Stimulated activated CD4-positive, alpha-beta T cell treated with anti-CD3 and anti-CD28 coated beads, Interleukin-1b, Interleukin-23, amount 100 ng/mL, for 4 hours (primary cell): ENCODE measurements at places on chromosomes 6 and 20.

GRCh38 chr6:86820750-86821149 lies 116.6 kb upstream of the HTR1E start:
- DNase-seq, result no peak

- DNase-seq, result no peak
Measured at GRCh38 chr6:80547827-80548226, 441.4 kb downstream of the BCKDHB start.

GRCh38 chr6:17884498-17885478 lies 102.6 kb downstream of the KIF13A start:
- DNase-seq, result no peak

DNA sequence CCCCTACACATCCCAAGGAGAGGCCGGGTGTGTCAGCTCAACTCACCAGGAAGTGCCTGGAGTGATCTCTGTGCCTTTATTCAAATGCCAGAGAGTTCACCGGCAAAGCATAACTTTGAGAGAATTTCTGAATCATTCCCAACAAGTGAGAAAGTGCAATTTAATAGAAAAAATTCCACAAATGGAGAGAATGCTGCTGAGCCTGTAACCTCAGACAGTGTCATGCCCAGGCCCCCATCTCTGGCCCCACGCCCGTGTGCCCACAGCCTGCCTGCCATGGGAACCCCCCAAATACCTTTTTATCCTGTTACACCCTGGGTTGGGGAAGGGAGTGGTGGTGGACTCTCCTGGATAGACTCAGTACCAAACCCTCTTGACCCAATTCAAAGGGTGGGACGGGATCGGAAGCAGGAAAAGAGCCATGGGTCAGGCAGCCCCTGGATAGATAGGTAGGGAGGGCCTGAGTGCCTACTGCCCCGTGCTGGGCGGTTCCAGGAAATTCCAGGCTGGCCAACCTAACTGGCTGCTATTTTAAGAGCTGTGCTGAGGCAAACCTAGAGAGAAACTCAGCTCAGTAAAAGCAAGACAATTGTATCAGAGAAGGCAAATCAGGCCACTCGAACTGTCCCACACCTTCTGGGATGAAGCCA lies 179.0 kb upstream of the FOXA2 start:
- DNase-seq, result no peak

- DNase-seq, result peak; percentile 89
Measured at GRCh38 chr6:96521644-96522464, at the start of gene UFL1. Gene UFL1, plus strand, starts transcription at chr6:96521806. Its CDS starts 68 bp downstream, at chr6:96521874.

DNA sequence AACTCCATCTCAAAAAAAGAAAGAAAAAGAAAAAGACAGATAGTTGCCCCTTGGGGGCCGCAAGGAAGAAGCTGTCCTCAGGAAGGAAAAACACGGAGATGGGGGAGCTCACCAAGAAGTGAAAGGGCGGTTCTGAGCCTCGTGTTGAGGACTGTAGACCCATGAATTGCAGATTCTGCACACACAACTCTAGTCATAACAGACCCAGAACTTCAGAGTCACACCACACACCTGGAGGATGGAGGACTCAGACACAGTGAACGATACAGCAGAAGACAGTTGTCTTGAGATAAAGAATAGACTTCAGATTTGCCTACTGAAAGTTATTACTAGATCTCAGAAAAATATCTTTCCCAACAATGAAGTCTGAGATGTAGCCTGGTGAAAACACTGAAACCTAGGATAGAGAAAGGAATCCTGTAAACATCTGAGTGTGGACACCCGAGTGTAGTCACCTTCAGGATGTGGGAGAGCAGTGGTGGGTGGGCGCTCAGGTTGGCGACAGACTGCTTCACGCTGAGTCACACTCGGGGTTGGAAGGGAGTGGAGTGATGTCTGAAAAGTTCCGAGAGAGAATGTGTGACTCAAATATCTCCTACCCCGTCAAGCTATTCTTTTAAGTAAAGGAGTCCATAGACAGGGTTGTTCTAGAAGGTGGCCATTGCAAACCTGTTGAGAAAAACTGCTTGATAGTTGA lies 88.1 kb downstream of the MAP3K4 start:
- DNase-seq, result peak; percentile 45

- DNase-seq, result no peak
Measured at GRCh38 chr6:138540468-138540867, 41.2 kb upstream of the NHSL1 start.

DNA sequence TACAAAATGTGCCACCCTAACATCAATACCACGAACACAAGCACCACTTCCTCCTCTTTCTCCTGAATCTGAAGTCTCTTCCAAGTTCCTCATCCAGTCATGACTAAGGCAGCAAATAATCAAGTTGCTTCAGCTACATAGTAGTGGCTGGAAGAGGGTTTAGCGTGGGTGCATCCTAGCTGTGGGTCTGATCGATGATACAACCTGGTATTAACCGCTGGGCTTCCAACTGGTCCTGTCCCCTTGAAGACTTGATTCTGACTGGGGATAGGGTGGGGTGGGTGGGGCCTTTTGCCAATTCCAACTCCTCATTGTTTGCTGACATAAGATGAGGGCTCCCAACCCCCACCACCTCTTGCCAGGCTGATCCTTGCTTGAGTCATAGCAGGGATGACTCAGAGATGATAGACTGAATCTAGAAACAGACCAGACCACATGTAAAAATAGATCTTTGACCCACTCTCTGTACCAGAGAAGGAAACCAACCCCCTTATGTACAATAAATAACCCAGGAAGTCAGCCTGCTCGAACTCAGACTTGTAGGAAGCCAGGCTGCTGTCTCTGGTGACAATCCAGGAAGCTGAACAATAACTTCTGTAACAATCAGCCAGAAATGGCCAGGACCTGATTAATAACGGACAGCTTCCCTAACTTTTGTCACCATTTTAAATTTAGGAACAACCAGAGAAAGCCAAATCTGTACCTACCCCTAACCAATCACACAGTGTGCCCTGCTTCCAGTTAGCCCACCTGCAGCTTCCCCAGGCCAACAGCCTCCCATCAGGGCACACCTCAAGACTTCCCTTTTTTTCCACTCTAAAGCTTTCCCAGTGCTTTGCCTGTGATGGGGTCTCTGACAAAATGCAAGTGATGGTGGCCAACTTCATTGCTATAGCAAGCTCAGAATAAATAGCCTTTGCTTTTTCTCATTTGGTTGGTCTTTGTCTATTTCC lies 68.9 kb upstream of the FAM184A start:
- DNase-seq, result no peak

DNA sequence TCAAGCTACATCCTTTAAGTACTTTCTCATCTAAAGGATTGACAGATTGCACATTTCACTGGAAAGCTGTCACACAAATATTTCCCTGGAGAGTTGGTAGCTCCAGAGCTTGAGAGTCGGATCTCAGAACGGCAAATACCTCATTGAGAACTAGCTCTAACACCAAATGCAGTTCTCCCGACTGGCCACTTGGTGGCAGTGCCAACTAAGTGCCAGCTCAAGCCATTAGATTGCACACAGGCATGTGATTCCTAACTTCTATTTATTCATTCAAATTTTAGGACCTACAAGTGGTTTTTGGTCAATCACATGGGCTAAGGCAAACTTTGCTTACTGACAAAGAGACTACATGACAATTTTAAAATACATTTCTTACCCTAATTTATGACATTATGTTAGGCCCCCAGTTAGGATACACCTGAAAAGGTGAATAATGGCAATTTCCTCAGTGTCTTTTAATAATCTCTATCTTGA lies 7.9 kb upstream of the MCHR2 start:
- peak; percentile 8 for DNase-seq

GRCh38 chr6:32639440-32640394 lies 2.5 kb downstream of the HLA-DQA1 start:
- DNase-seq, result no peak

GRCh38 chr20:11140359-11140758 lies 466.6 kb upstream of the JAG1 start:
- no peak for DNase-seq

DNA sequence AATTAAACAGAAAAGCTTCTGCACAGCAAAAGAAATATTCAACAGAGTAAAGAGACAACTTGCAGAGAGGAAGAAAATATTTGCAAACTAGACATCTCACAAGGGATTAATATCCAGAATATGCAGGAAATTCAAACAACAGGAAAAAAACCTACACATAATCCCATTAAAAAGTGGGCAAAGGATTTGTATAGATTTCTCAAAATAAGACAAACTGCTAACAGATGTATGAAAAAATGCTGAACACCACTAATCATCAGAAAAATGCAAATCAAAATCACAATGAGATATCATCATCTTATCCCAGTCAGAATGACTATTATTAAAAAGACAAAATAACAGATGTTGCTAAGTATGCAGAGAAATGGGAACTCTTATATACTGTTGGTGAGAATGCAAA lies 129.6 kb downstream of the SYNDIG1 start:
- DNase-seq, result no peak

DNA sequence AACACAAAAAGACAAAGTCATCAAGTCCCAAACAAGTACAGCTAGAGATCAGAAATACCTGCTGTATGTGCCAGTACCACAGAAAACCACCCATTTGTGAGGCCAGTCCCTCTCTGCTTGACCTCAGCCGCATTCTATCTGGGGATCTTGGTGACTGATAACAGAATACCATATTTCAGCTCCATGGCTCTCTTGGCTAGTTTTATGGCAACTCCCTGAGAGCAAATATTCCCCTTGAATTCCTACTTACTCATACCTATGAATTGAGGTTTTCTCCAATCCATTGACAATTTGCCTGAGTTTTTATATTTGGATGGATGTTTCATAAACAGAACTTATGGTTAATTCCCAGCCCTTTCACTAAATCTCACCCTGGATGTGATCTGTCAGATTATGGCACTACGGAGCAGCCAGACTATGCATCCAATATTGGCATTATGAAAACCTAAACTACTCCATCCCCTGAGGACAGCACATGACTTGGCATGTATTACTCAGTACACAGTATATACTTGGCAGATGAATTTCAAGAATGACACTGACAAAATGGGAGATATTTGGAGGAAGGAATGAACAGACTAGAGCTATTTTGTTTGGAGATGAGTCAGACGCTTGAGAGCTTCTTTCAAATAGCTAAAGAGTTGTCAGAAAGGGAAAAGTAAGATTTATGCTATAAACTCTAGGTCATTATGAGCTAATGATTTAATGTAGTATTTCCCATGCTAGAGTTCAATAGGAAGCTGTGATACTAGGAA lies 95.7 kb downstream of the PRDM1 start:
- no peak for DNase-seq

GRCh38 chr6:44545224-44545623 lies 157.7 kb downstream of the CDC5L start:
- DNase-seq, result no peak

DNA sequence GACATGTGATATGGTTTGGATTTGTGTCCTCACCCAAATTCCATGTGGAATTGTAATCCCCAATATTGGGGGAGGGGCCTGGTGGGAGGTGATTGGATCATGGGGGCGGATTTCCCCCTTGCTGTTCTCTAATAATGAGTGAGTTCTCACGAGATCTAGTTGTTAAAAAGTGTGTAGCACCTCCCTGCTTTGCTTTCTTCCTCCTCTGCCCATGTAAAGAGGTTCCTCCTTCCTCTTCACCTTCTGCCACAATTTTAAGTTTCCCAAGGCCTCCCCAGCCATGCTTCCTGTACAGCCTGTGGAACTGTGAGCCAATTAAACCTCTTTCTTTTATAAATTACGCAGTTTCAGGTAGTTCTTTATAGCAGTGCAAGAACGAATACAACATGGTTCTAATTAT lies 2.1 kb upstream of the ZNF451 start:
- no peak for DNase-seq

DNA sequence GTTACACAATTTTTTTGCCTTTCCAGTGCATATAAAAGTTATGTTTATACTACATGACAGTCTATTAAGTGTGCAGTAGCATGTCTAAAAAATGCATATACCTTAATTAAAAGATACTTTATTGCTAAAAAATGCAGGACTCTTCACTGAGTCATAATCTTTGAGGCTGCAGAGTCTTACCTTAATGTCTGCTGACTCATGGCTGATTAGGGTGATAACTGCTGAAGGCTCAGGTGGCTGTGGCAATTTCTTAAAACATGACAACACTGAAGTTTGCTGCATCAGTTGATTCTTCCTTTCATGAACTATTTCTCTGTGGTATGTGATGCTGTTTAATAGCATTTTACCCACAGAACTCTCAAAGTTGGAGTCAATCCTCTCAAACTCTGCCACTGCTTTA lies 19.1 kb downstream of the ZSCAN23 start:
- no peak for DNase-seq

GRCh38 chr20:50434653-50435396 lies 75.4 kb upstream of the PTPN1 start:
- no peak for DNase-seq

- no peak for DNase-seq
Measured at GRCh38 chr6:129141499-129141898, 258.6 kb downstream of the LAMA2 start.

- no peak for DNase-seq
Measured at GRCh38 chr20:21101453-21101931, 4.7 kb downstream of the LINC00237 start.

DNA sequence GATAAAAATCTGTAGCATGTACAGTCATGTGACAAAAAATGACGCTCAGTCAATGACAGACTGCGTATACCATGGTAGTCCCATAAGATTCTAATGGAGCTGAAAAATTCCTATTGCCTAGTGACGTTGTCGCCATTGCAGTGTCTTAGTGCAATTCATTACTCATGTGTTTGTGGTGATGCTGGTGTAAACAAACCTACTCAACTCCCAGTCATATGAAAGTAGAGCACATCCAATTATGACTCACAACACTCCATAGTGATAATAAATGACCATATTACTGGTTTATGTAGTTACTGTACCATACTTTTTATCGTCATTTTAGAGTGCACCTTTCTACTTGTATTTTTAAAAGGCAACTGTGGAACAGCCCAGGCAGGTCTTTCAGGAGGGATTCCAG lies 45.0 kb downstream of the TFAP2A start:
- no peak for DNase-seq

- DNase-seq, result no peak
Measured at GRCh38 chr20:19628570-19629134, 129.4 kb upstream of the RIN2 start.

DNA sequence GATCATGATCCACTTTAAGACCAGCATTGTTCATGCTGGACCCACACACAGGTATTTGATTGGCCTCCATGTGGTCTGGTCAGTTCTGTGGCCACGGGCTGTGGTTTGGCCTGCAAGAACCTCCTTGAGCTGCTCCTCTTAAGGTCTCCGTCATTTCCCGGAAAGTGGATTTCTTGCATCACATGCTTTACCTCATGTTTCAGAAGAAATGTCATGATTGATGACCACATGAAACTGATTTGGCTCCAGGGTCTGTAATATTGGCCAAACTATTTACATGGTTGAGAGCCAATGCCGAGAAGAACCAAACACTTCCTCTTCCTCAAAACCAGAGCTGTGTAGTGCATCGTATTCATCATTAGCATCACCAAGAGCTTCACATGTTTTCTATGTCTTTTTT lies 13.2 kb upstream of the RSPH3 start:
- no peak for DNase-seq
